ENCODE measurements at places on chromosomes 5 and 9.

DNA sequence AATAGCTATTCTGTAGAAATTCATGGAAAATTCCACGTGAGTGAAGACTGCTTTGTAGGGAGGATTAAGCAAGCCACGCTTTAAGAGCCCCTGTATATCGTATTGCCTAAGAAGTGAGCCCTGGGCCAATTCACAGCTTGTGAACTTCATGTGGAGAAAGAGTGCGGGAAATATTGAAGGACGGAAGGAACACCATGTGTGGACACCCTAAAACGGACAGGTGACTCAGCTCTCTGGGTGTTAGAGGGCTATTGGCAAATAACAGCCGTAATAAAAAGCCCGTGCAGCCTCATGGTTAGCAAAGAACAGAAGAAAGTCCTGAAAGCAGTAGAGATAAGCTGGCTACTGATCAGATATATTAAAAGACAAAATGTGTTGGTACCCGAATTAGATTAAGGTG, 26.4 kb downstream of the ZNF366 start:
- no peak for DNase-seq

- DNase-seq, result no peak
Observed at GRCh38 chr5:137172258-137172657, 326.9 kb downstream of the SPOCK1 start.

DNA sequence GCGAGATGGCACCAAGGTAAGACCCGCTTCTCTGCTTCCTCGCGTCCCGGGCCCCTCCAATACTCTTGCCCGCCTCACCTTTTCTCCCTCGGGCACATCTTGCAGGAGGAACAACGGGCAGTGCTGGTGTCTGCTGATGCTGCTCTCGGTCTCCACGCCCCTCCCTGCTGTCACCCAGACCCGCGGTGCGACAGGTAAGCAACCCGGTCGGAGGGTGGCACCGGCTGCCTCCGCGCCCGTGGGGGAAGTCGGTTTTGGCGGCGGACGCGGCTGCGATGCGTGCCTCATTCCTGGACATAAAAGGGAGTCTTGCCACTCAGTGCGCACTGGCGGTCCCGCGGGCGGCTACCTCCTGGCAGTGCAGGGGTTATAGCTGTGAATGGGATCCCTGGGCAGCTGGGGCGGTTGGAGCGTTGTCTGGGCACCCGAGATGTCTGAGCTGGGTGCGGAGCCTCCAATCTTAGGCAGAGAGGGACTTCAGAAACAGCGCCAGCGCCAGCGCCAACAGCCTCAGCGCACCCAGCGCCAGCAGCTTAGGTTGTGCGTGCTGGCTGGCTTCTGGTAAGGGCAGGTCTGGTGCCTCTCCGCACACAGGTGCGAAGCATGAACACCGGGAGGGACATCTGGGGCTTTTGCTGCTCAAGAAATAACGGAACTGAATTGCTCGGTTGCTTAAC, 488 bp downstream of the COL15A1 start:
- DNase-seq, result peak; percentile 7

DNA sequence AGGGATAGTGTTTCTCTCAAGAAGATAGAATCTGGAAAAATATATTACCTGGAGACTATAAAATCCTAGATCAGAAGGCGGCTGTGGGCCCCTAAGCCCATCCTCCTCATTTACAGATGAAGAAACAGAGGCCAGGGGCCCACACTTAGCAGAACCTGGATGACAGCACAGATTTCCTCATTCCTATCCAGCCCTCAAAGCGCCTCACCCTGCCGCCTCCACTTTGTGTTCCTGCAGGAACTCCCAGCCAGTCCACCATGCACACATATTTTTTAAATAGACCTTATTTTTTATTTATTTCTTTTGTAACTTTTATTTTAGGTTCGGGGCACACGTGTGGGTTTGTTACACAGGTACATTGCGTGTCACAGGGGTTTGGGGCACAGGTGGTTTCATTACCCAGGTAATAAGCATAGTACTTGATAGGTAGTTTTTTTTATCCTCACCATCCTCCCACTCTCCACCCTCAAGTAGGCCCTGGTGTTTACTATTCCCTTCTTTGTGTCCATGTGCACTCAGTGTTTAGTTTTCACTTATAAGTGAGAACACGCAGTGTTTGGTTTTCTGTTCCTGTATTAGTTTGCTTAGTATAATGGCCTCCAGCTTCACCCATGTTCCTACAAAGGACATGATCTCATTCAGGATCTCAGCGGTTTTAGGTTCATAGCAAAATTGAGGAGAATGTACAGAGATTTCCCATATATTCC, 85.5 kb upstream of the MAP1B start:
- peak; percentile 18 for DNase-seq

- DNase-seq, result no peak
Observed at GRCh38 chr9:75101004-75101588, 12.8 kb downstream of the OSTF1 start.

- no peak for DNase-seq
Observed at GRCh38 chr9:94936419-94936818, 209.9 kb downstream of the AOPEP start.

DNA sequence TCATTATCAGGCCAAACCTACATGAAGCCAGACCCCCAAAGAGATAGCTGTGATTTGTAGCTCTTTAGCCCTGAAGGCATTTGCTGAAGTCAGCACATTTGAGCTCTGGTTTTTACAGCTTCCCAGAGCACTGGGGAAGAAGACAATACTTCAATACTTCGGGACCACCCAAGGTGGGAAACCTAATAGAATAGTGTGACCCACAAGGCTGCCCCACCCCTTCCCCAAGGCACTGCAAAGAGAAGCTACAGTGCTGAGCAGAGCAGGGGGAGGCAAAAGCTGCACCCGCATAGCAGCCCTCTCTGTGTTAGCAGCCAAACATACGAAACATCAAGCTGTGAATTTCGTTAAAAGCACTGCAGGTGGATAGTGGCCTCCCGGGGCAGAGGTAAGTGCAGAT, 87.3 kb downstream of the HSD17B3 start:
- no peak for DNase-seq

DNA sequence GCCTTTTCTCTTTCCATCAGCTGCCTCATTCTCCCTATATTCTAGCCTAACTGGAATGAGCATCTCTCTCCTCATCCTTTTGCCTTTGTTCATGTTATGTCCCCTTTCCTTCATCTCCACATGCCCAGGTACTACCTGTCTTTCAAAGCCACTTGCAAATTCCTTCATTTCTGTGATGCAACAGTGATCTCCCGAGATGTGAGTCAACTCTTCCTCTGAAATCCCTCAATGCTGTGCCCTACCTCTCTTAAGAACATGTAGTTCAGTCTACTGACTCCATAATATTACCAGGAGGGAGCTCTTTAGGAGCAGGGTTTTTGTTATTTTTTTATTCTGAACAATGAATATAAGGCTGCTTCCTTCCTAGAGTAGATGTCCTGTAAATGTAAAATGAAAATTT, 91.6 kb downstream of the ZNF462 start:
- peak; percentile 89 for DNase-seq

- DNase-seq, result peak; percentile 93
Observed at GRCh38 chr5:107578051-107578635, 92.6 kb downstream of the EFNA5 start.

DNA sequence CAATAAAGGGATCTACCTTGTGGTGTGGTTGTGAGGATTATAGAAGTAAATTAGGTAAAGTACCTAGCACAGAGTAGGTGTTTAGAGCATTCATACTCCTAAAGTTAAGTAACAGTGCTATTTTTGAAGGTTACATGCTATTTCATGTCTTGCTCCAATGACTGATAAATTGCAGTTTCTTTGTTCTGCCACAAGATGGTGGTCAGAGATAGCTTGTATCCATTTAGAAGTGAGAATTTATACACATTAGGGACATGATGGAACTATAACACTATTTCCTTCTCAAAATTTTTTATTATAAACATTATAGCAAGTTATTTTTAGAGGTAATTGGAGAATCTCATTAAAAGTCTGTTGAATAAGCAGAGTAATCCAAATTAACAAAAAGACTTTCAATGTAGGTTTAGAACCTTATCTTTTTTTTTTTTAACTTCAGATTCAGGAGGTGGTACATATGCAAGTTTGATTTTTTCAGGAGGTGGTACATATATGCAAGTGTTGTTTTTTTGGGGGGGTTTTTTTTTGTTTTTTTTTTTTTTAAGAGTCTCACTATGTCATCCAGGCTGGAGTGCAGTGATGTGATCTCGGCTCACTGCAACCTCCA, 17.1 kb downstream of the MTREX start:
- DNase-seq, result peak; percentile 54

DNA sequence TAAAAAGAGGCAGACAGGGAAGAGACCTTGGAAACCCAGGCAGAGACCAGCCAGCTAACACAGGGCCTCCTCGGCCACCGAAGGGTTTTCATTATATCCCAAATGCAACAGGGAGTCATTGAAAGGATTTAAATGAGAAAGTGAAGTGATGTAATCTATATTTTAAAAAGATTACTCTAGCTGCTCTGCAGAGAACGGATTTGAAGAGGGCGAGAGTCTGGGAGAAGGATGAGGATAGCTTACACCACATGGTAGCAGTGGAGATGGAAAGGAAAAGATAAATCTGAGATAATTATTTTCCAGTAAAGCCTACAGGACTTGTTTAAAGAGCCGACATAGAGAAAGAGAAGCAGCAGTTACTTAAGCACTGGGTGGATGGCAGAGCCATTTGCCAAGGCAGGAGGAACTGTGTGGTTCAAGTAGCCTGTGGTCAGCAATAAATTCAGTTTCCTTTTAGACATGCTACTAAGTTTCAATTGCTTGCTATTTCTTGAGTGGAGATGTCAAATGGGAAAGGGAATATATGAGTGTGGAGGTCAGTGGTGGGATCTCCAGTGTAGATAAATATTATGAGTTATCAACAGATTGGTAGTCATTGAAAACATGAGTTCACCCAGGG, 9.3 kb downstream of the FBN2 start:
- no peak for DNase-seq

DNA sequence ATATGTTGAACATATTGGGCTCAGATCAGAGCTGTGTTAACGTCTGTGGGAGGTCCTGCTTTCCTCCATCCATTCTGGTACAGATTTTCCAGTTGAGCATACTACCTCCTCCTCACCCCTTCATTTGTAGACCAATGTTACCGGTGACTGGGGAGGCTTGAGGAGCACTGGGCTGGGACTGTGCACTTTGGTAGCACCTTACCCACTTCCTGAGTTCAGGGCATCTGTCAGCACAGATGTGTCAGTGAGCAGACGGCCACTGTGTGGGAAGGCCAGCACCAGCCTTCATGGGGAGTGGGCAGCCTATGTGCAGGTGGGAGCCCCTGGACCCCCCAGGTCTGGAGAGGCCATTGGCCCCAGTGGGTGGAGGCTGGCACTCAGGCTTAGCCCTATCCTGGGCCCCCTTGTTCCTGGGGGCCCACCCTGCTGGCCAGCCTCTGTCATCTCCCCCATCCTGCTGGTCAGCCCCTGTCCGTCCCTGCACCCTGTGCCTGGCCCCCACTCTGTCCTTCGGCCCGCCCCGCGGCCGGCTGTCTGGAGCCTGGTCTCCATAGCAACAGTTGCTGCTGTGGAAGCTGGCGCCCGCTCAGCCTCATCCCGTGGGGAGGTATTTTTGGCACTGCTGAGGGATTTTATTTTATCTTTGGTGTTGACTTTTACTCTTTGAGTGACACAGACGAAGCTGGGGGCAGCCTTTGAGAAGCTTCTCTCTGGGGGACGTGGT, 21.3 kb downstream of the WNK2 start:
- no peak for DNase-seq

DNA sequence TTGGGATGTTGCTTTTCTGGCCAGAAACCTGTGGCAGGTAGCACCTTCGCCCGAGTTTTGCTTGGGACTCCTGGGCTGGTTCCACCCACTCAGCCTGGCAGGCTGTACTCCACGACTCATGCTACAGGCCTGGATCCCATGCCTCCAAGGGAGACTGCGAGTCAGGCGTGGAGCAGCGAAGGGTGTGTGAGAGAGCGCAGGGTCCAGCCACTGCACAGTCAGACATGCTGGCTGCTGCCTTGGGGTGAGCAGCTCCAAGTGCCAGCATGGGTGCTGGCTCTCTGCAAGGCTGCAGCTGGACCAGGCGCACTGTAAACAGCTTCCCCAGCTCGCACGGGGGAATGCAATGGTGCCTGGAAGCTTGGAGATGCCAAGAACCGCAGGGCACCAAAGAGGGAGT, 249.6 kb upstream of the EDIL3 start:
- peak; percentile 85 for DNase-seq

- no peak for DNase-seq
Observed at GRCh38 chr5:59732301-59732700, 161.2 kb downstream of the PDE4D start.

- peak; percentile 52 for DNase-seq
Observed at GRCh38 chr9:95462249-95463147, 54.3 kb downstream of the PTCH1 start.

GRCh38 chr5:144671066-144671465, 500.4 kb downstream of the KCTD16 start:
- DNase-seq, result no peak

DNA sequence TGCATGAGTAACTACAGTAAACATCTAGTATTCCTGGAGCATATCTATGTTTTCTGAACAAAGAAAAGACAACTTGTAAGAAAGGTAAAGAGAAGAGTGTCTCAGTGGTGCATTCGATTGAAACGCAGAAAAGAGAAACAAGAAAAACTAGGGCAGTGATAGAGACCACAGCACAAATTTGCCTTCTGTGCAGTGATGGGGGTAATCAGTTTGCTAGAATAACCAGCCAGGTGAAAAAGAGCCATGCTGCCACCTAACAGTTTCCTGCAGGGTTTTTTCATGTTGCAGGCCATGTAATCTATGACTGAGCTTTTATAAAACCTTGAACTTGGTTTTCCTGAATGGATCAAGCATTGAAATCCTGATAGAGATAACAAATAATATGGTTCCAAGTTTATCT, 198.4 kb upstream of the MEF2C start:
- DNase-seq, result no peak

- DNase-seq, result no peak
Observed at GRCh38 chr5:113212244-113212920, 222.4 kb downstream of the TSSK1B start.

GRCh38 chr5:43573058-43573457, 16.2 kb upstream of the PAIP1 start:
- no peak for DNase-seq

GRCh38 chr5:130110328-130110727, 206.1 kb downstream of the CHSY3 start:
- no peak for DNase-seq

DNA sequence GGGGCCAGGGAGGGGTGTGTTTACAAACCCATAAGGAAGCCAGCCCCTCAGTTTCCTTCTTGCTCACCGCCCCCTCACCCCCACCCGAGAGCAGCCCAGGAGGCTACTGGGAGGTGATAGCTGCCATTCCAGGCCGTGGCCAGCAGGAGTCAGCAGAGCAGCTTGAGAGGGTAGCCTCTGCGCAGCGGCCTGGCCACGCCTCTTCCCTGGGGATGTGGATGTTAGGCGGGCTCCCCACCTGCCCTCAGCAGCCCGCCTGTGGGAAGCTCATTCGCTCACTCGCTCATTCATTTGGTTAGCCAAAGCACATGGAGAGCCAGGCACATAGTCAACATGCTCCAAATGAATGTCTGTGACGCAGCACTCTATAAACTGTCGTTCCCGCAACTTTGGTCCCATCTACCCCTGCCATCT, 6.1 kb upstream of the DPM2 start:
- peak; percentile 81 for DNase-seq

- DNase-seq, result no peak
Observed at GRCh38 chr9:71620746-71621145, 147.6 kb downstream of the CEMIP2 start.
